ENCODE measurements at places on chromosomes 6 and 20.

- no peak for DNase-seq
Measured at GRCh38 chr6:16773362-16773761, 12.1 kb upstream of the ATXN1 start.

GRCh38 chr6:2935566-2936291 lies 32.6 kb upstream of the SERPINB9 start:
- DNase-seq: no peak

GRCh38 chr6:164150232-164150631 lies 735.7 kb downstream of the QKI start:
- no peak for DNase-seq

DNA sequence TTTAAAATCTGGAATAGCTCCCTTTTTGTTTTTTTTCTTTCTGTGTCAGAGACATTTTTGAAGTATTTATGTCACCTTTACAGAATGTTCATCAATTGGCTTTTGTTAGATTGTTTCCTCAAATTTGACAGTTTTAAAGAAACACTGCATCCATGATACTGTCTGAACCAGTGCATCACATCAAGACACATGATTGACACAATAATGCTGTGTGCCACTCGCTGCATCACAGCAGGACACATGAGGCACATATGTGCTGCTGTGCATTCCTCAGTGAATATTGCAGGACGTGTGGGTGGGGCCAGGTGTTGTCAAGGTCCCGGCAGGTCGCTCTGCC lies 37.4 kb downstream of the ERMARD start:
- no peak for DNase-seq
